T follicular helper cell (primary cell): ENCODE measurements at places on chromosomes 2 and 18.

GRCh38 chr18:22710673-22711191 lies 222.4 kb upstream of the RBBP8 start:
- no peak for DNase-seq

DNA sequence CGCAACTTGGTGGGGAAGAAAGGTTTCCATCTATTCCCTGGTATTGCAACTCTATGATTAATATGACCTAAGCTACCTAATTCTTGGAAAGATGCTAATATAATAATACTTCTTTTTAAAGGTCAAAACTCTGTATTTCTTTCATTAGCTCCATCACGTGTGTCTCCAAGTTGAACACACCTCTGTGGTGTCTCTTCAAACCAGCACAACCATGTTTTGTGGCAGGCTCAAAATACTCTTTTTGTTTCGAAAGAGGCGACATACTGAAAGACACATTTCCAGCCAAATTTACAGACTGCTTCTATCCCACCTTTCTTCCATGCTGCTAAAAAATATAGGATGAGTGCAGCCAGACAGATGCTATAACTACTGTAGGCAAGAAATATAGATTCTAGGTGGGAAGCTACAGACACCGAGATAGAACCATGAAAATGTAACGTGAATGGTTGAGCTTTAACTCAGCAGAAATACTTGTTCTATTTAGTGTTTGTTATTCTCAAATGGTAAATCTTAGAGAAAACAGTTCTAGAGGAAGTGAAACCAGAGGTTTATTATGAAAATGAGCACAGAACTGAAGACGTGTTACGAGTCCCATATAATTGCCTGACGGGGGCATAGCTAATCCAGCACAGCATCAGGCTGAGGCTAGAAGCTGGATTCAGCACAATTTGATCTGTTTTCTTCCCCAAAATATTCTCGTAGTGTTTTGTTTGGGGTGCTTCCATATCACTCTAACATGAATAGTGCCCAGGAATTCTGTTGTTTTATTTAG lies 991.5 kb upstream of the FANCL start:
- no peak for DNase-seq

DNA sequence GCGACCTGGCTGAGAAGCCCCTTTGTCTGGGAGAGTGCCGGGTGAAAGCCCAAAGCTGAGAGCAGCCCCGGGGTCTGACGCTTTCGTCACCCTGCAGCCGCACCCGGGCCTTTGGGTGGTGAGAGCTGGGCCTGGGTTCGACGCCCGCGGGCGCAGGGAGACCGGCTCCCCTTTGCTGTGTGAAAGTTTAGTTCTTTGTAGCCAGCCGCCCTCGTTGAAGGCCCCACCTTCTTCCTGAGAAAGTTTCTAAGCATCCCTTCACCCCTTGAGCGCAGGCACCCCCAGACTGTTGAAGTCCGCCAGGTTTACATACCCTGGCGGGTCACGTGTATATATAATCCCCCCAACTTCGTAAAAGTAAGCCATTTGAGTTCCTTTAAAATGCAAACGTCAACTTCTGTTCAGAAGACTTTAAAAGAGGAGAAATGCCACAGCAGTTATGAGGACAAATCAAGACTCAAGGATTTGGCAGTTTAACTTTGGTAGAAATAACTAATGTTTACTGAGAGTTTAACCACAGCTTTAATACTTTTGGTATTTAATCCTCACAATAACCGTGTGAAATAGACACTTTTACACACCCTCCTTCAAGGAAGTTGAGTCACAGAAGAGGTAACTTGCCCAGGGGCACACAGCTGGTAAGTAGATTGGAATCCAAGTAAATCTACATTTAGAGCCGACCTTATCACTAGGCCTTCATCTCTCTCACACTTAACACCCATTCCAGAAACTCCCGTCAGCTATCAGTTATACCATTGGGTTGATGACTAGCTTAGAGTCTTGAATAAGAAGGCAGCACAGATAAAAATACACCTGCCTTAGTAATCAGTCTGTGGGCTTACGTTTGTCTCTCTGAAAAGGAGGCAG lies 1.1 kb upstream of the MBOAT2 start:
- no peak for DNase-seq

DNA sequence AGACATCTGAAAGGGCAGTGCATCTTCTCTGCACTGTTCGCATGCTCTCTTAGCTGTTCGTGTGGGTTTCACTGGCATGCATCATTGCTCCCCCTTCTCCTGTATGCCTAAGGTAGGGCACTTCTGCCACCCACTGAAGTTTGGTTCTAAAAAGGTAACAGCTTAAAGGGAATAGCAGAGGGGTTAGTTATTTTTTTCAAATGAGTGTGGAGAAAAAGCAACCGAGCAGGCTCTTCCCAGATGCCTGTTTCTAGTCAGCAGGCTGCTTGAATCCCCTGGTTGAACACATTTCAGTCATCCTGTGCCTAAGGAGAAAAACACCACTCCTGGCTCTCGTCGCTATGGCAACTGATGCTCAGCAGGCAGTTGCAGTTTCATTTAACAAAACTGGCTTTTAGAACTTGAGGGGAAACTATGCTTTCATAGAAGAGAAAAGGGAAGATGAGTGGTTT lies 69.8 kb upstream of the GALNT3 start:
- no peak for DNase-seq

DNA sequence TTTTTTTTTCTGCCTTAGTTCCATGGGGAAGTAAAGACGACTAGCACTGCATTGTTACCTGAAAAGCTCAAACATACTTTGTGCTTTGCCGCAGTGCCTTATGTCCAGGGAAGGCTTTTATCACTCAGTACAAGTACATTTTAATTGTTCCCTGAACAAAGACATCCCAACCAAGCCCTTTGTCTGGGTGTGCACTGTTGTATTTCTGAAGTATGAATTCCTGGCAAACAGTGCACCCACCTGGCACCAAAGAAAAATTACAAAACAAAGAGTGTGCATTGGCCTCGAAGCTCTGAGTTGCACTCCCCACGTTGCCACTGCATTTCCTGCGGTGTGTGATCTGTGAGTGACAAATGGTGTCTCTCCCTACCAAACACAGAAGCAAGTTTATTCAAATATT lies 858.5 kb upstream of the PIK3C3 start:
- no peak for DNase-seq

DNA sequence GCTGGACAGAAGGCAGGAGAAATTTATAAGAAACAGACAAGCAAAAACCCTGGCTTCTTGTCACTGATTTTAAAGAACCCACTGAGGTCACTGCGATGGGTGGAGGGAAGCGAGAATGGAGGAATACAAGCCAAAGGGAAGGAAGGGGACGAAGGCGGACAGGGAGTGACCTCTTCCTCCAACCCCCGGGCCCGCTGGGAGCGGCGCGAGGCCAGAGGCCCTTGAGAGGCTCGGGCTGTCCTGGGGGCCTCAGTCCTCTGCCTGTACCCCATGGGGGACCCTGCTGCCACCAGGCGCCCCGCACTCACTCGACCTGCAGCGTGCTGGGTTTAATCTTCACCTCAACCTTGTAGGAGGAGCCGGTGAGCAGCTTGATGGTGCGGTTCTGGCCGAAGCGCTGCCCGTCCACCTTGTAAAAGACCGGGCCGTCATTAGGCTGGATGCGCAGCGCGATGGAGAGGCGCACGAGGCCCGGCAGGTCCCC lies 793 bp downstream of the CNRIP1 start:
- no peak for DNase-seq

GRCh38 chr2:158038901-158039300 lies 62.8 kb upstream of the UPP2 start:
- DNase-seq = no peak

DNA sequence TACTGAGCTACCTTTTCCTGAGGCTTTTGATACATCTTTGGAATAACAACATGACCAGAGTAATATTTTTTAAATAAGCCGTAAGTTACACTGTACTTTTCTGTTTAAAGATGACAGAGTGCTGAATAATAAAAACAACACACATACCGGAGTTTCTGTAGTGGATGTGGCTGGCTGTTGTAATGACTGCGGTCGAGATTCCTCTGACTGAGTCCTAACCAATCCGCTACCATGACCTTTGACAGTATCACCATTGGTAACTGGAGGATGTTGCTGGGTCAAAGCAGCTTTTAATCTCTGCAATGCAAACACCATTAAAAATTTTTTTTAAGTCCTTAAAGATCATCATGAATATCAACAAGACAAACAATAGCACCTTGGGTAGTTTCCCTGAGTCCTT lies 70.7 kb downstream of the ATF2 start:
- no peak for DNase-seq

GRCh38 chr2:29314816-29315571 lies 199.8 kb downstream of the CLIP4 start:
- DNase-seq = peak; percentile 14

GRCh38 chr18:22278798-22279197 lies 109.4 kb downstream of the GATA6 start:
- no peak for DNase-seq
